Mucosa of descending colon (tissue), 3 donors: ENCODE measurements at places on chromosomes 7 and 10.

DNA sequence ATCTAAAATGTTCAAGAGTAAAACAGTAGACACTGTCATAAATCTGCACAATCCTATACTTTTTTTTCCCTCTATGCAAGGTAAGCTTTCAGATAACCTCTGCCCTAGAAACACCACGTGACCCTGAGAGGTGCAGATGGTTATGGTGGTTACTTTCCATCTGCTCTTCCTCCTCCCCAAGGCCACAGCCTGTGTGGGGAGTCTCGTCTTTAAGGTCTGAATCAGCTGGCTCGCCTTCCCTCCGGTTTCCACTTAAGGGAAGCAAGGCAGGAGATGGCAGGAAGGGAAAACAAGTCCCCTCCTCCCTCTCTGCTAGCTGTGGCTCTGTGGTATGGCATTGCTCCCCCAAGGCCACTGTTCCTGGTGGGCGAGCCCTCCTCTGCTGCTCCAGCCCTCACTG lies 181.8 kb downstream of the GLI3 start:
- no peak for DNase-seq

DNA sequence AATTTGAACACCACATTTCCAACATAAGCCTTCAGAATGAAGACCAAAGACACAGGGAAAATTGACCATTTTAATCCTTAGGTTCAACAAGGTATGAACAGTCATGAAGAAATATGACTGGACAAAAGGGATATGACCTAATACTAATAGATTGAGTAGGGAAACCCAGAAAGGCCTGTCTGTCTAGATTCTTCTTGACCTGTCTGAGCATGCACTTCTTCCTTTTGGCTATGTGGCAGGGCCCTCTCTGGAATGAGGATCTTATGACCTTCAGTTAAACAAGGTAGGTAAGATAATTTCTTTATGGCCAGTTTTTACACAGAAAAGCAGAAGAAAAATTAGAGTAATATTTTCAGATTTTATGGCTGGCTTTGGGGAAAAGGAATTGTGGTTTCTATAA lies 3.0 kb upstream of the PHYHIPL start:
- DNase-seq, result no peak

DNA sequence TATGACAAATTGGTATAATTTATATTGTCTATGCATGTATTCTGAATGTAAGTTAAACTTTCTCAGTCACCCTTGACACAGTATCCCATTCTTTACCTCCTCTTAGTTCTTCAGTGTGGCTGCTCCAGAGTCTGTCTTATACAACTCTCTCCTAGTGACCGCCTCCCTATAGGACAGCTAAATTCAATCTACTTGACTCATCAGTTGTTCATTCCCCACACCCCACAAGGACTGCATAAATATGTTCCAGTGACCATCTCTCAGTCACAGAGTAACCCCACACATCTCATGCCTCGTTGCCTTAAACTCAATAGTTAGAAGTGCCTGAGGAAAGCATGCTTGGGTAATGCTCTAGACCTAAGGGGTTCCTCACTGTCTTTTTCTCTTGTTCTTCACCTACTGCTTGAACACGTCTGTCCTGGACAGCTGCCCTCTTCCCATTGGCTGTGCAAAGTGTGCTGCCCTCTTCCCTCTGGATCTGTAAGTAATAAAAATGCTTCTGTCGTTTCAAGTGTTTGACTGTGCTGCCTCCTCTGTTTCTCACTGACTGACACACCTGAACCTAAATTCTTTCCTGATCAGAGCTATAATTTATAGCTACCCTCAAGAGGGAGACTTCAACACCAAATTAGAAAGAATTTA lies 494.6 kb upstream of the GRM3 start:
- DNase-seq, result no peak

GRCh38 chr7:81676813-81677212 lies 93.0 kb downstream of the HGF start:
- DNase-seq, result no peak

DNA sequence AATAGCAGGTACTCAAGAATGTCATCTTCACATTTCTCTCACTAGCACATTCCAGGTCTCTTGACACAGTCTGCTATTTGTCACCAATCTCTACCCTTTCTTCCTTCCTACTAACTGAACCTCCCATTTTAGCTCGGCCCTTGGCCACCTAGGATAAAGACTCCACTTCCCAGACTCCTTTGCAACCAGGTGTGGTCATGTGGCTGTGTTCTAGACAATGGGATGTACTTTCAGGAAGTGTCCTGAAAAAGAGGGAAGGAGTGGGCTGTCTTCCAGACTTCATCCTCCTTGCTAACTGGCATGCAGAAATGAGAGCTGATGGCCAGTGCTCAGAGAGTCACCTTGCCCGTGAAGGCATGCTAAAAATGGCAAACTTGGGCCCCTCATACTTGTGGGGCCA lies 139.2 kb downstream of the AMPH start:
- no peak for DNase-seq

DNA sequence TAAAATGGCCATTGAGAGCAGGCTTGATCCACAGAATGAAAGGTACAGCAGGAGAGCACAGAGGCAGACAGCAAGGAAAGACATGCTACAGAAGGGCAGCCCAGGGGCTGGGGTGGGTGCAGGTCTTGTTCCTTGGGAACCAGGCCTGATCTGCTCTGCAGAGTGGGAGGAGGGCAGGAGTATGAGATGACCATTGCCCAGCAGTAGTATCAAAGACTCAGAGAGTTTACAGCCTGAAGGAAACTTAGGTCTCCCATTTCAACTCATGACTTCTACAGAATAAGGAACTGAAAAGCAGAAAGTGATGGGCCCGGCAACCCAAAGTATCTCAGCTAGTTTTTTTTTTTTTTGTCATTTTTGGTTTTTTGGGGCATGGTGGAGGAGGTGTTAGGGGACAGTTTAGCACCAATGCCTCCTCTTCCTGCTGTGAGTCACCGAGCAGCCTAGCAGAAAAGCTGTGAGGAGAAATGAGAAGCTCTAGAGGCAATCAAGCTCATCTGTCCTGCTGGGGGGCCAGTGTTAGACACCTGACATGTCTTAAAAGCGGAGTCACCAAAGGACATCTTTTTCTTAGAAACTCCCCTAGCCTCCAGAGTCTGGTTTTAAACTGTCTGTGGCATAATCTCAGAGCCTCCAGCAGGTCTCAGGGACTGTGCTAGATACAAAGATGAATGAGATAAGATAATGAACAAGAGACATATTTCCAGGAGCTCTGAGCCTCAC lies 34.3 kb upstream of the HERPUD2 start:
- no peak for DNase-seq

DNA sequence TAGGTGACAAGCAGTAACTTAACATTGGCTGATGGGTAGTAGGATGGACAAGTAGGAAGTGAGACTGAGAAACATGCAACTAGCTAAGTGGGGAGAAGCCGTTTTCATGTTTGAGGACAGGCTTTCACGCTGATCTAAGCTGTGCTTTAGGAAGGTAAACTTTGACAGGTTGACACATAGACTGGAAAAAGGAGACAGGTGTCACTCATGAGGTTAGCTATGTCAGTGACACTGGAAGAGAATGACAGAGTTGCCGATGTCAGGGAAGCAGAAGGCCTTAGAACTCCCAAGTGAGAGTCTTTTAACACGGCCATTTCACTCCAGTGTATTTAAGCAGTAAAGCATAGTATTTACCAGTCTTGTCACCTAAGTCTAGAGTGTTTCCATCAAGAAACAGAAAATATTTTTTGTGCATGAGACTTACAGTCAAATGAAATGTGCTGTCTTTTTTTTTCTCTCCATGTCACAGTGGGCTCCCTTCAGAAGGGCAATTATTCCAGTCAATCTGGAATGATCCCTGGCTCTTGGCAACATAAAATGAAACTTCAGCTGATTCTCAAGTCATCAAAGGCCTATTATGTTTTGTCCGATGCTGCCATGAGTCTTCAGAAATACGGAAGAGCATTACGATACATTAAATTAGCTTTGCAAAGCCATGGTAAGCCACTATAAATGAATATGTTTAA lies 20.6 kb downstream of the EDRF1 start:
- no peak for DNase-seq

DNA sequence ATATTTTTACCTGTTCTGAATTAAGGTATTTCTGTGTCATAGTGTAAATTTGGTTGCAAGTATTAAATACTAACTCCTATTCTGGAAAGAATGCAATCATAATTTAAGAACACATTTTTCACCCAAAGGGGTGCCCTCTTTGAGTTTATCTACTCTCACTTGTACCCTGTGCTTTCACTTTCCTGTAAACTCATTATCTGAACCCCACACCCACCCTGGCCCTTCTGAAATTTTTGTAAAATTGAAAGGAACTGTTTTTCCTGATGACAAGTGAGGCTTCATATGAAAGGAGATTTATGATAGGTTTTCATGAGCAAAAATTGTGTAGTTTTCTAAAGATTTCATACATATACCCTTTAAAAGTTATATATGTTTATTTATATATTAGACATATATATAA lies 134.5 kb downstream of the WNT2 start:
- no peak for DNase-seq
